NCI-H2171 treated with DMSO at 0.1 percent for 48 hours (cell line): ENCODE measurements at places on chromosomes 16 and 17.

DNA sequence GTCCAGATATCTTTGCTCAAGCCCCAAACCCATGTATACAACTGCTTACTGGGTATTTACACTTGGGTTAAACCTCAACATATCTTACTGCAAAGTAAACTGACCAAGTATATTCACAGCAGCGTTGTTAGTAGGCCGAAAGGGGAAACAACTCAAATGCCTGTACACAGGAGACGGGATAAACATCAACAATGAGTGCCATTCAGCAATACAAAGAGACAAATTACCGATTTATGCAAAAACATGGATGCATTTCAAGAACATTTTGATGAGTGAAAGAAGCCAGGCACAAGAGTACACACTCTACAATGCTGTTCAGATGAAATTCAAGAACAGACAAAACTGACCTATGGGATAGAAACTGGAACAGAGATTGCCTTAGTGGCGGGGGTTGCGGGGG, 136.3 kb upstream of the CACNG3 start:
- DNase-seq = no peak

DNA sequence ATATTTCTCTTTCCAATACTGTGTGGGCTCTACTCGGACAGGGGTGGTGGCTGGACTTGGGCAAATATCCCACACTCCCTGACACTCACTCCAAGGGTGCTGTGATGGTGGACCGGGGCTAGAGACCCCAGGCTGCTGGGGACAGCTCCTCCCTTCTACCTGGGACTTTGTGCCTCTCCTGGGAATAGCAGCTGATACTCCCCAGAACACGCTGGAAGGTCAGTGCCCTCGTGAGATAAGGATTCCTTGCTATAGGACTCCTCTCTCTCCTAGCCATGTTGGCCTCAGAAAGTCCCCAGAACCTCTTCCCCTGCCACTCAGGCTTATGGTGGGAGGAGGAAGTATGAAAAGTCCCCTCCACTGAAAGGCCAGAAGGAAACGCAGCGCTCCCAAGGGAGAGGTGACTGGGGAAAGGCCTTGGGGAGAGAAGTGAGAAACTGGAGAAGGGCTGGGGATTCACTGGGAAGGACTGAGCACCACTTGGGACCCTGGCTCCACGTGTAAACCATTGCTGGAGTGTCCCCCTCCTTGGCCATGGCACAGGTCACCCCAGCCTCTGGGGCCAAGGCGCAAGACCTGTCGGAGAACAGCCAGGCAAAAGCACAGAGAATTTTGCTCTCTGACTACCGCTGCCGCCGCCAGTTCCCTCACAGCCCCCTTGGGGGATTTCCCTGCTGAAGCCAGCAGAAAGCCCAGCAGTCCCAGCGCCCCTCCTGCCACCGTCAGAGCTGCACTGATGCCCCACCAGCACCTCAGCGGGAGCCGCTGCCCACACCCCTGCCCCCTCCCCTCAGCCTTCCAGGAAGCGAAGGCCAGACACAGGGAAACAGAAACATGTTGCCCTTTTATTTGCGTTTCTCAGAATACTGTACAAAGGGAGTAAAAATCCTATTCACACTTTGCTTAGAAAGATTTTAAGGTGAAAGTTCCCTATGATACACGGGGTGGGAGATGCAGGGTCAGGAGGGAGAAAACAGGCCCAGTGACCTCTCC, 2.1 kb upstream of the GSDMB start:
- no peak for DNase-seq

- no peak for DNase-seq
Observed at GRCh38 chr16:9125658-9126505, 34.4 kb downstream of the HAPSTR1 start.

- no peak for DNase-seq
Observed at GRCh38 chr16:35734728-35735402, 2275.5 kb downstream of the TP53TG3F start.

- no peak for DNase-seq
Observed at GRCh38 chr16:35447010-35447558, 1987.7 kb downstream of the TP53TG3F start.

DNA sequence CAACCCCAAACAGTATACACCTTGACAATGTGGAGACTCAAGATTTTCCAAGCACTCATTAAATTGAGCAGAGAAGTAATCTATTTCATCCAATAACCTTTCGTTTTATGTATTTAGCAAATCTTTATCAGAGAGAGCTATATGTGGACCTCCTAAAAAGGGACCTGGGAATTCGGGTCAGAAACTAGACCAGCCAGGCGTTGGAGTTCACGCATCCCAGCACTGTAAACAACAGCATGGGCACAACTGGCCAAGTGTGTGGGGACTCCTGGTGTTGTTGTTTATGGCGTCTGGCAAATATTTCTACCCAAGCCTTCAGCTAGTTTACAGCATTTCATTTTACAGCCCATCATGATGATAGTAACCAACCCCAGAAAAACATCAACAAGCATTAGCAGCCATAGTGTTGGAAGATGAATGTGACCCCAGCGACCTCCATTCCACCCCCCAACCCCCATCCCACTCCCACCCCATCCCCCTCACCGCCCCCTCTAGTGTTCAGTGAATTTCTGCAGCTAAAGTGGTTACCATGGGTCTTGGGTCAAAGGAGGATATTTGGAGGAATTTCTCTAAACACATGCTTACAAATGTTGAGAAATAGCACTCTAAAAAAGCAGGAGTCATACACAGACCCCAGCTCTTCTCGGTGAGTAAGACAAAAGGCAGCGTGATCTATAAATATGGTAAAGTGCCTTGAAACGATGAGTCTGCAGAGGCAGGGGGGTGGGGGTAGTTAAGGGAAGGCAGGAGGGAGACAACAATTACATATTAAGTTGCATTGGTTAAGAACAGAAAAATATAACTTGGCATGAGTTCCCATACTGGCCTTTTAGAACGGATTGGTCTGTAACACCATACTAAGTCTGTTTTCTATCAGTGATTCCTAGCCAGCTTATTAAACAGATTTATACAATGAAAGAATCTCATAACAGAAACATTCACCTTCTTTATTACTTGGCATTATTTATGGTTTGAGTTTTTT, 91.4 kb upstream of the TBX2 start:
- no peak for DNase-seq

DNA sequence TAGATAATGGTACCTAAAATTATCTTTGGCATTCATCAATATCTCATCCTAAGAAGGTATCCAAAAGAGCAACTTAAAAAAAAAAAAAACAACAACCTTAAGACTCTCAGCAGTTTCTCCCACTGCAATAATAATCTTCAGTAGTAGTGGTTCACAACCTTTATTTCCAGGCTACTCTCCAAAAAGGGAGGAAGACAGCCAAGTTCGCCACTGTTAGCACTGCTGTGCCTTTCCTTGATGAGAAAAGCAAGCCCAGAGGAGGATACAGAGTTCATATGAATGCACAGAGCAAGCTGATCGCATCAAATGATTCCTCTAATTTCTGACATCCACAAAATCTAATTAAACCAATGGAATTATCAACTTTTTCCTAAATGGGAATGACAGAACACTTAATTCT, 199.4 kb downstream of the AATF start:
- no peak for DNase-seq

DNA sequence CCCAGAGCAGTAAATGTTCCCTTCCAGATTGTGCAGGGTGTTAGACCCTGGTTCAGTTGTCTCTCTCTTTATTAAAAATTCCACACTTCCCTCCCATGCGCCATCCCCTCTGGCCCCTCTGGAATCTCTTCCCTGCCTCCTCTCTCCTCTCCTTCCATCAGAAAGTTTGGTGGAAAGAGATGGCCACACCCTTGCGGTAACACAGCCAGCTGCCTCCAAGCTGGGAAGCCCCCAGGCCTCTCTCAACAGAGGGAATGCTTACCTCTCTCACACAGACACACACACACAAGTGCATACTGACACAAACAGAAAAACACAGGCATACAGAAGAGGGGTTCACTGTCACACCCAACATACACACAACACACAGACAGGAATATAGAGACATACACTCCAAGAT, 220.5 kb downstream of the C16orf78 start:
- DNase-seq = no peak

GRCh38 chr17:76598004-76598439, 12.4 kb upstream of the ST6GALNAC2 start:
- DNase-seq = peak; percentile 80

- DNase-seq = no peak
Observed at GRCh38 chr17:69874175-69874670, 200.8 kb upstream of the KCNJ16 start.

GRCh38 chr17:48592057-48592514, 1.5 kb downstream of the HOXB5 start:
- no peak for DNase-seq

DNA sequence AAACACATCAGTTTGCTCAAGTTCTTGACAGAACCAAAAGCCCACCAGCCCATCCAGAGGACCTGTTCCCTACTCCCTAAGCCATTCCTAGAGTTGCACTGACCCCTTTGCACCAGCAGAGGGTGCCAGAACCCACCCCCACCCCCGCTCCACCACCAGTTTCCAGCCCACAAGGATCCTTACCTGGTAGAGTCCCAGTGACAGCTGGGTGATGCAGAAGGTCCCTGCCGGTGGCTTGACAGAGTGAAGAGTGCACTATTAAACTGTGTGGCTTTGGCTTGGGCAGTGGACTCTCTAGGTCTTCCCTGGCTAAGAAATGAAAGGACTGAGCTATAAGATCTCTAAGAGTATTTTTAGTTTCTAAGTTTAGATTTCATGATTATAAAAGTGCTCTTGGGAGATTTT, 73.3 kb upstream of the MTMR4 start:
- peak; percentile 80 for DNase-seq

- no peak for DNase-seq
Observed at GRCh38 chr17:48477221-48477620, 47.2 kb upstream of the SKAP1 start.

DNA sequence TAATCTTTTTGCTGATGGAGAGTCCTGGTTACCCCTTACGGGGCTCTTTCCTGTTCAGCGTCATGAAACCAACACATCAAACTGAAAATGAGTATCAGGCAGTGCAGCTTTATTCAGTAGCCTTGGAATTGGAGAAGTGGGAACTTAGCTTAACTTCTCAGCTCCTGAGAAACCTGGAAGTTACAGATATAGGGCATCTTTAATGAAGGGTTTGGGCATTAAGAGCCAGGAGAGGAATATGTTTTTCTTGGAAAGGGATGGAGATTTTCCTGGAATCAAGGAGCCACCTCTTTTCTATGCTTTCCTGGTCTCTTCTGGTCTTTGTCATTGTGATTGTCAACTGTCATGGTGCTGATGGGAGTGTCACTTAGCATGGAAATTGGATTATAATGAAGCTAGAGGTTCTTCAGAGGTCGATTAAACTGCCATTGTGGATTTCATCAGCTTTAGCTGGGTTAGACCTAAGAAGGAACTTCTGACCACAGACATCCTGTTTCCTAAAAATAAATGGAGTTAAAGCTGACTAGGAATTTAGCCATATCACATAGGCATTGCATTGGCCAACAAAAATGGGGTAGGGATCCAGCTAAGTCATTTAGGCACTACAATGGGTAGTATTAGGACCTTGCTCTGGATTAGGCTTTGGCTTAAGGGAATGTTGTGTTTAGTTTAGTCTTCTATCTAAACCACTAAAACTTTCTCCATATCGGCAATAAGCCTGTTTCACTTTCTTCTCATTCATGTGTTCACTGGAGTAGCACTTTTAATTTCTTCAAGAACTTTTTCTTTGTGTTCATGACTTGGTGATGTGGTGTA, 186.4 kb downstream of the BCAS3 start:
- no peak for DNase-seq

- no peak for DNase-seq
Observed at GRCh38 chr16:56855946-56856345, 9.1 kb upstream of the SLC12A3 start.

- DNase-seq = no peak
Observed at GRCh38 chr17:6496116-6496481, 51.8 kb downstream of the PIMREG start.

GRCh38 chr17:80724775-80725266, 180.2 kb downstream of the RPTOR start:
- no peak for DNase-seq

GRCh38 chr17:48567209-48567608, 10.9 kb downstream of the HOXB4 start:
- DNase-seq = no peak

DNA sequence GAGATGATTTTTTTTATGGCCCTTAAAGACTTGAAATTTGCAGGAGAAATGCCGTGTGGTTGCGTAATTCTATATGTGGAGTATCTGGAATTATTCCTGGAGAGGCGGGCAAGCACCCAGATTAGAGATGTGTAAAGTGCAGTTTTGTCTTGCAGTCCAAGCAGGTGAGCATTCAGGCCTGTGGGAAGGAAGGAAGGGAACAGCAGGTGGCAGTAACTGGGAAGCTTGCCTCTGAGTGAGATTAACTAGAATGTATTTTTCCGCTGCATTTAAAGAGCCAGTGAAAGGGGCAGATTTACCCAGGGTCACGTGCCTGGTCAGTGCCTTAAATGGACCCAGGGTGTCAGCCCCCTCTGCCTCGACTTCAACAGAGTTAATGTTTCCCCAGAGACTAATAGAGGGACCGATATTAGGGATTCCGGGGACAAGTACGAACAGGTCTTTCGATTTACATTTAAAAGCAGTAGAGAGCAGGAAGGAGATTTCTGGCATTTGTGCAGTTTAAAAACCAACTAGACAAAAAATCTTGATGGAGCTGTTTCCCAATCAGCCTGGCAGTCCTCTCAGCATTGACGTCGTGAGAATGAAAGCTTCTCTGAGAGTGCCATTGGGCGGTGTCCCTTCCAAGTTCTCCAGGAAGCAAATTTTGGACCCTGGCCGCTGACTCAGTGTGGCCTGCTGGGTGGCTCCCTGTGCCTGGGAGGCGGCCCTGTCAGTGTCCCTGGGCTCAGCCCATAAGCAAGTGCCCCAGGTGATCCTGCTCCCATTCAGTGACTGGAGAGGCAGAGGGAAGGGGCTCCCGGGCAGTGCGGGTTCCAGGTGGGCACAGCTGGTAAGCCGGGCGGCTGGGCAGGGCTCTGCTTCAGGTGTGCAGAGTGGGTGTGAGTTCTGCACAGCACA, 38.2 kb downstream of the KSR1 start:
- peak; percentile 80 for DNase-seq

DNA sequence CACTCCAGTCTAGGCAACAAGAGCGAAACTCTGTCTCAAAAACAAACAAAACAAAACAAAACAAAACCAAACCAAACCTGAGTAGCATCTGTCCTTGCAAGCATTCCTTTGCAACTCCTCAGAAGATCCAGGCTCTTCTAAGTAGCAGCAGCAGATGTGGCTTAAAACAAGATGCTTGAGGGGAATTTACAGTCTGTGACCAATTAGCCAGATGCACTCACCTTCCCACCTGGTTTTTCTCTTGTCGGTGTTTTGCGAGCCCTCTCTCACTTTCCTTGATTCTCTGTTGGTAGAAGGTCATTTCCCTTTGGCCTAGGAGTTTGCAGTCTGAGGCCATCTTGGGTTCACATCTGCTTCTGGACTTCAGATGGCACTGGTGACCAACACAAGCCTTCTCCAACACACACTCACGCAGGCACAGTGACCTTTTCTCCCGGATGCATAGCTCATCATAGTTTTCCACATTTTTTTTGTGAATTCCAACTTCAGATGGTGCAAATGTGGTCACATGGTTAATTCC, 276.8 kb downstream of the STX8 start:
- DNase-seq = no peak

GRCh38 chr17:2056206-2057174, 1.6 kb downstream of the HIC1 start:
- DNase-seq = no peak
